ENCODE measurements at places on chromosomes 6 and 20. TPM values are rescaled to one million over a fixed set of nuclear protein-coding genes. Genes with fewer than 3 reads are reported as not detected.

Gene ADGRF4
- total RNA-seq = 10.6 TPM

Gene SLC17A5
- 13.0 TPM for total RNA-seq

Gene SLC52A3
- total RNA-seq = 0.50 TPM

Gene QKI
- 117 TPM for total RNA-seq

Gene C6orf89
- 24.4 TPM for total RNA-seq

Gene LIN28B
- 7.9 TPM for total RNA-seq

Gene TLDC2
- not detected for total RNA-seq

Gene CALHM6
- total RNA-seq = not detected

Gene PERP
- 152 TPM for total RNA-seq

Gene UTRN
- total RNA-seq = 216 TPM

Gene LAMA2
- 0.02 TPM for total RNA-seq

Gene CCDC170
- 4.0 TPM for total RNA-seq

Gene CST2
- not detected for total RNA-seq

Gene ZNF341
- total RNA-seq = 2.9 TPM

Gene HELZ2
- 36.5 TPM for total RNA-seq

Gene NMBR
- not detected for total RNA-seq

Gene ESR1
- not detected for total RNA-seq

Gene PRDM13
- 0.44 TPM for total RNA-seq

Gene NKAPL
- total RNA-seq = not detected

Gene SALL4
- 75.8 TPM for total RNA-seq

Gene LHFPL5
- total RNA-seq = not detected

Gene TULP1
- total RNA-seq = not detected

Gene CALHM5
- total RNA-seq = 1.3 TPM

Gene HLA-DPA1
- not detected for total RNA-seq

Gene SLC25A27
- total RNA-seq = not detected

Gene ENPP1
- total RNA-seq = 4.6 TPM

Gene CALHM4
- 3.4 TPM for total RNA-seq

Gene CYP39A1
- total RNA-seq = not detected
